ENCODE measurements at places on chromosomes 16 and 17.
A peak's percentile ranks its signal among the peaks of the same experiment; 100 is the strongest.

DNA sequence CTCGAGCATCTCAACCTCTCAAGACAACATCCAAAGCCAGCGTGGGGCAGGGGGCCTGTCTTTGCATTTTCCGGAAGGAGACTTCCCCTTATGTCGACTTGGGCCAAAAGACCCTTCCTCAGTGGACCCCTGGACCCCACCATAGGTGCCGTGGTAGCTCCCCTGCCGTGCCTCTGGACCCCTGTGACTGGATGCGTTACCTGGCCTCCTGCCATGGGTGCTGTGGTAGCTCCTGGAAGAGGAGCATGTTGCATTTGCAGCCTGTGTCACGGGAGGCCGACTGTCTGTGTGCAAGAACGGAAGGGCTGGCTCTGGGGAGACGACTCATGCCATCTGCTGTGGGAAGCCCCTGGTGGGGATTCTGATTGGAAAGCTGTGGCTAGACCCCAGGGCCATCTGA is 130.1 kb downstream of the FOXL1 start:
- no peak for DNase-seq

GRCh38 chr17:30964876-30965275 is 6.0 kb upstream of the RNF135 start:
- DNase-seq = no peak

DNA sequence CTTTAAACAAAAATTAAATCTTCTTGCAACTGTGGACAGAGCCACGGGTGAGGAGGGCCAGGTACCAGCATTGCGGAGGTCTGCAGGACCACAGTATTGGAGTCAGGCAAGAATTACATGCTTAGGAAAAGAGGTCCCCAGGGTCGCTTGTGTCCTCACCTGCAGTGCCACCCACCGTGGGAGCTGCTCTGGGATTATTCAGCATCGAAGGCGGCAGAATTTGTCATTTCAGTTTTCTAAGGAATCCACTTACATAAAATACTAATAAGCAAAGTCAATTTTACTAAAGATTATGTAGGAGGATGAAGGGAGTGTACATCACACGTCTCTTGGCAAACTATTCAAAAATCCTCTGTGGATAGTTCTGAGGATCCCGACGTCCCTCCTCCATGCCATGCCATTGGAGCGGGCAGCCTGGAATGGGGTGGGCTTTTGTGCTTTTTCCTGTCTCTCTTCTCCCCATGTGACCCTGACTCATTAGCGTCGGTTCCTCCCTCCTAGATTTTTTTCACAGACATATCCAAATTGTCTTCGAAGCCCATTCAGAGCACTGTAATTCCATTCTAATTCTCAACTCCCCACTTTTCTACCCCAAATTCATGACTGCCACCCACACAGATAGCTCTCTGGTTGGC is 3.0 kb upstream of the PIK3R6 start:
- no peak for DNase-seq

DNA sequence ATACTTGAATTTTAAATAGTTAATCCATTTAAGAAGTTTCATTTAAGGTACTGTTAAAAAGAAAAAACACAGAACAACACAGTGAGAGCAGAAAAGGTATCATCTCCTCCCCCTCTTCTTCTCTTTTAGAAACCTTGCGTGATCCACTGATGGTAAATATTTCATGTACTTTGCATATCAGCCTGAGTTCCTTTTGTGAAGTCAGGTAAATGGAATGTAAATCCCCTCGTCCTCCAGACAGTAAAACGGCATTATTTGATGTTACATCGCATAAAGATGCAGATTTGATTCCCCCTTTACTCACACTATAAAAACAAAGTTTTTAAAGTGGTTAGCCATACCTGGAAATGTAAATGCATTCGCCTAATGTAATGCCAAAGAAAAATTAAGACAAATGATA is 234.4 kb downstream of the WWOX start:
- DNase-seq = no peak

DNA sequence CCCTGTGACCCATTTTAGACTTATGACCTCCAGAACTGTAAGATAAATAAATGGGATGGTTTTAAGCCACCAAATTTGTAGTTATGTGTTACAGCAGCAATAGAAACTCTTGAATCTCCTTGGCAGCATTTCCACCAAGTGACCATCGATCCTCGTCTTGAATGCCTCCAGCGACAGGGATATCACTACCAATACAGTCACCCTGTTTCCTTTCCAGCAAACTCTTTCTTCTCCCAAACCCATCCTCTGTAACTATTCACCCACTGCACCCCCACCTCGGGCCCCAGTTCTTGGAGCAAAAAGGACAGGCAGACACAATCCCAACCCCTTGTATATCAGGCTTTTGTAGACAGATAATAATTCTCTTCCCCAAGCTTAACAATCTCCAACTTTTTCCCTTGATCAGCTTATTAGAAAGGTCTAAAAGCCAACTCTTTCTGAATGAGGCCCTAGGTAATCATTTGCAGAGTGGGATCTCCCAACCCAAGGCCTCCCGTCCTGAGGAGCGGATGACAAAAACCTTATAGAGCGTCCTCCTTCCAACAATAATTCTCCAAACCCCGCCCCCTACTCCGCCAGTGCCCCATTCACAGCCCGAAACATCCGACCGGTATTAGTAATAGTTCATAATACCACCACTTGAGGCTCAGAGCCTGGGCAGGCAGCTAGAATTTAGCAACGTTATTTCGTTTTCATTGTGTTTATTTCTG is 14.7 kb upstream of the PLLP start:
- DNase-seq = peak; percentile 51

DNA sequence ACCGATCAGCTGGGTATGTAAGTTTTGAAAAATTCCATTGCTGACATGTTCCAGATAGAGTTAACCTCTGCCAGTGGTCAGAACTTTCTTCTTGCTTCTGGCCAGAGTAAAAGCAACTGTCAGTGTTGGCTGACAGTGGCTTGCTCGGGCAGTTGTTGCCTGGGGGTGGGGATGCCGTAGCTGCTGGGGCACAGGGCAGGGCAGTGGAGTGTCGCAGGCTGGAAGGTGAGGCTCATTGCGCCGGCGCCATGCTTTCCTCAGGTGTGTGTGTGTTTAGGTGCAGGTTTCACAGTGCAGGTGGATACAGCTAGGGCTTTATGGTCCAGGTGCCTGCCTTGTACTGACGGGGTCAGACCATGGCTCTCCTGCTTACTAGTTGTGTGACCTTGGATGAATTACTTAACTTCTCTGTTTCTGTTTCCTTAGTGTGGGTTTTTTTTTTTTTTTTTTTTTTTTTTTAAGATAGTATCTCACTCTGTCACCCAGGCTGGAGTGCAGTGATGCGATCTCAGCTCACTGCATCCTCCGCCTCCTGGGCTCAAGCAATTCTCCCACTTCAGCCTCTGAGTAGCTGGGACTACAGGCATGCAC is 156.4 kb downstream of the SNX29 start:
- no peak for DNase-seq

- DNase-seq = no peak
Measured at GRCh38 chr17:39161962-39162361, 4.0 kb downstream of the ARL5C start.

DNA sequence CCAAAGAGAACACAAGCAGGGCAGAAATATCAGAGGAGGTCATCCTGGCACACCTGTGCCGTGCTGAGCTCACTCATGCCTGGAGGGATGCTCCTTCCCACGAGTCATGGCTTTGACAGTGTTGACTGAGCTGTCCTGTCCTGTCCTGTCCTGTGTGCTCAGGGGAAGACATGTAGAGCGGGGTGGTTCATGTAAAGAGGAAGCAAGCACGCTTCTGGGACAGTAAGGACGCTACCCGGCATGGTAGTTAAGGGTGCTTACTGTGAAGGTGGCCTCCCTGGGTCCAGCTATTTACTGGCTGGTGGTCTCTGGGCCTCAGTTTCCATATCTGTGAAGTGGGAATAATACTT is 398 bp downstream of the LGALS9 start:
- peak; percentile 15 for DNase-seq

GRCh38 chr17:22202702-22203101 is 510.4 kb downstream of the KCNJ18 start:
- DNase-seq = no peak

- DNase-seq = no peak
Measured at GRCh38 chr16:46688101-46688653, 801 bp downstream of the VPS35 start.

GRCh38 chr17:82693168-82693867 is 5.2 kb downstream of the RAB40B start:
- no peak for DNase-seq

GRCh38 chr17:81811705-81812570 is 8.0 kb downstream of the GCGR start:
- no peak for DNase-seq

GRCh38 chr16:24645739-24646645 is 83.5 kb upstream of the TNRC6A start:
- no peak for DNase-seq

DNA sequence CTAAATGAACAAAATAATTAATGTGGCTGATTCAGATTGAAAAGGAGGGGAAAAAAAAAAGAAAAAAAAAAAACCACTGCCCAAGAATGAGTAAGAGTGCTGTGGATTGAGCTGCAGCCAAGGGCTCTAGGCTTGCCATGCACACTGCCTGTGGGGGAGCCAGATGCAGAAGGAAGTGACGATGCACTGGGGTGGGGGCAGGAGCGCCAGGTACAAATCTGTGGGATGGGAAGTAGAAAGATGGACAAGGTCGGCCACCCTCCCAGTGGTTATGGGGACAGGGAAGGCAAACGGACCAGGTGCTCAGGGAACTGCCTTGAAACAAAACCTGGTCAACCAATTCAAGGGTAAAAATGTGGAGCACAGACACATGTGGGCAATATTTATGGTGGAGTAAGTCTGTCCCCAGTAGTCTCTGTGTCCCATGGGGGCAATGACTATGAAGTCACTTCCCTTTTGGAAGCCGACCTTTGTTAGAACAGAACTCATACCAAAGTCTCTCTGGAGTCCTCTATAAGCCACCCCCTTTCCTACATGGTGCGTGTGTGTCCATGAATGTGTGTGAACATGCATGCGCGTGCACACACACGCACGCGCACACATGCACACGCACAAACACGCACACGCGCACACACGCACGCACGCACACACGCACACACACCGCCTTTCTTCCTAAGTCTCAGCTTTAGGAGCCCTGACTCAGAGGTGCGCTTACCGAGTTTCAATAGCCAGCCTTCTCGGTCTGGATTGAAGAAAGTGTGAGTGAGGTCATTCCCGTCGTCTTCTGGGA is 84.3 kb downstream of the CYTH1 start:
- DNase-seq = no peak

DNA sequence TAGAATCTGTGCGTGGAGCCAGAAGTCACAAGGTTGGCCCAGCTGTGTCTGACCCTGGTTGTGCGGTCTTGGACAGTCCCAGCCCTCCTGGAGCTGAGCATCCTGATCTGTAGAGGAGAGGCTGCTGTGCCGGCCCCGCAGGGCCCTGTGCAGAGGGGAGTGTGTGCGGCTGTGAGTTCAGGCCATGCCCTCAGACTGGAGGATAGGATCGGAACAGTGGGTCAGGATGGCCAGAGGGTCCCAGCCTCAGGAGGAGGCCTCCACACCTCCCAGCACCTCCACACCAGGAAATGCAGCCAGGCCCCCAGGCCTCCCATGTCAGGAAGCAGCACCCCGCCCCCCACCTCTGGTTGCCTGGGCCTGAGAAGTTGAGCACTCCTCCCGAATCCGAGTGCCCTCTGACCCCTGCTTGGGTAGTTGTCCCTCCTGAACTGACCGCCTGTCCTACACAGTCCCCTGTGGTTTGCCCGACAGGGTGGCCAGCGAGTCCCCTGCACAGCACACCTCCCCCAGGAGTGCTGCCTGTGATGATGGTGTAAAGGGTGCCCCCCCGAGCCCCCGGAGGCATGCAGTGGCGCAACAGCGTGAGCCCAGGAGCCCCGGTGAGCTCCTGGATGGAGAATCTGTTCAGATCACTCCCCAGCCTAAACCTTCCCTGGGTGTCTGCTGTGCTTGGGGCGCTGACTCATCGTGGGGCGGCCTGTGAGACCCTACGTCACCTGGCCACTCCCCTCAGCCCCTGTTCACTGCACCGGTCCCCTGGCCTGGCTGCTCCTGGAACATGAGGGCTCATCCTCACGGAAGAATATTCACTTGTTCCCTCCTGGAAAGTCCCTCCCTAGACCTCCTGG is 285.2 kb downstream of the SEC14L1 start:
- DNase-seq = no peak

DNA sequence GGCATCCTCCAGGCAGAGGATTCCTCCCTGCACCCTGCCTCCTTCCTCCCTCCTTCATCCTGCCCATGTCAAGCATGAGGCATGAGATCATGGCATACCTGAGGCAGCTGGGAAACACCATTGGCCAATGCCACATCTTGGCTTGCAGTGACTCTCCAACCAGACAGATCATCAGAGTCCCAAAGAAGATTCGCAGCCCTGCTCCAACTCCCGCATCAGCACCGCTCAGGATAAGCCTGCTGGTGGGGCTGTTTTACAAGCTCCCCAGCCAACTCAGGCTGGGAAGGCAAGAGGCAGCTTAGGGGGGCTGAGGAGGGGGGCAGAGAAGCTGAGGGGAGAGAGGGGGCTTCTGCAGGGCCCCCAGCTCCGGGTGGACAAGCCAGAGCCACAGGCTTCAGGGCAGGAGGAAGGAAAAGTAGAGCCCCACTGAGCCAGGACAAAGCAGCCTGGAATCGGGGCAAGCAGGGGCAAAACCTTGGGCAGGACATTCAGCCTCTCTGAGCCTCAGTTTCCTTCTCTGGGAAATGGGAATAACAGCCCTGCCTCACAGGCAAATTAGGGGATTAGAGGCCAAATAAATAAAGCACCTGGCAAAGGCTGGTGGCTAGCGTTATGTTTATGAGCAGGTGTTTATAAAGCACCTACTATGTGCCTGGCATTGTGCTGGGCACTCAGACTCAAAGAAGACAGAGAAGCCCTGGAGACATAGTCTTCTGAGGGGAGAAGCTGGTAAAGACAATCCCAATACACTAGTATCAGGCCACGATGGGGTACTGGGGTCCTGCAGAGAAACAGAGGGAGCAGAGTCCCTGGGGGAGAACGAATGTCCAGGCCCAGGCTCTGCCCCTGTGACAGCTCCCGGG is 88.1 kb downstream of the GOSR1 start:
- no peak for DNase-seq

GRCh38 chr16:79036541-79036940 is 564.0 kb downstream of the MAF start:
- DNase-seq = no peak

DNA sequence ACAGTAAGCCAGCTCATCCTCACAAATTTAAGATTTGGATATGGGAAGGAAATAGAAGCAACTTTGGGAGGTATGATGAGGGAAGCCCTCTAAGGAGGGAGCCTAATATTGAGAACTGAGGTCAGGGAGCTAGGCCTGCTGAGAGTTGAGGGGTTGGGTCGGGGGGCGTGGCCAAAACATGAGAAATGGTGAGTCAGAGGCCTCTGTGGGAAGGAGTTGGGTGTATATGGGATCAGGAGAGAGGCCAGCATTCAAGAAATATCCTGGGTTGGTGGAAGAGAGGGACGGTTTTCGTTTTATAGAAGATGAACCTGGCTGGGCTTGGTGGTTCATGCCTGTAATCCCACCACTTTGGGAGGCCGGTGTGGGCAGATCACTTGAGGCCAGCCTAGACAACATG is 48.4 kb downstream of the CLEC16A start:
- no peak for DNase-seq

- DNase-seq = peak; percentile 22
Measured at GRCh38 chr17:41863074-41863848, 2.0 kb downstream of the KLHL11 start.

GRCh38 chr17:77427391-77427991 is 286.7 kb downstream of the SEC14L1 start:
- no peak for DNase-seq

GRCh38 chr17:37206299-37206698 is 169.5 kb upstream of the C17orf78 start:
- no peak for DNase-seq

All from stimulated activated CD4-positive, alpha-beta T cell treated with anti-CD3 and anti-CD28 coated beads, Interleukin-4, amount 100 ng/mL, for 24 hours (primary cell).